HFF-Myc (cell line): ENCODE measurements at places on chromosomes 16 and 17.

- no peak for DNase-seq
Observed at GRCh38 chr16:53986793-53987192, 282.8 kb downstream of the FTO start.

GRCh38 chr17:78515480-78515879 is 61.7 kb downstream of the DNAH17 start:
- DNase-seq, result no peak

DNA sequence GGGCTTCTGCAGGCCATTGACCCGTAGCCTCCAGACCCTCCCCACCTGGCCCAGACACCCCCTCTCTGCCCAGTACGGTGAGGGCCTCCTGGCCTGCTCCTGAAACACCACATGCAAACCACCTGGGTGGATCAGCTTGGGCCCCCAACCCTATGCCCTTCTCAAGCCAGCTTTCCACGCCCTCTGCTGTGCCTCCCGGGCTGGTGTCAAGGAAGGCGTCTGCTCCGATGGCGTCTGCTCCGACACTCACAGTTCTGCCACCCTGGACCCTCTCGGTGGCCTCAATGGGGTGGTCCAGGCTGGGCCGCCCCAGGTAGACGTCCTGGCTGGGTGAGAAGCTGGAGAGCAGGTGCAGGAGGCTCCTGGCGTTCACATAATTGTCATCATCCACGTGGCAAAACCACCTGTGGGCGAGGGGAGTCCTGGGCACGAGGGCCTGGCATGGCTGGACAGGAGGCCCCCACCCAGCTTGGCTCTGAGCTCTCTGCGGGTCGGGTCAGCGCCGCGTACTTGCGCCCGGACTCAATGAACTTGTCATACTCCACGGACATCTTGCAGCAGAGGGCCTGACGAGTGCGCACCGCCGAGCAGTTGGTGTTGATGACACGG is 1.4 kb downstream of the RFNG start:
- no peak for DNase-seq

GRCh38 chr17:10041287-10041612 is 136.2 kb upstream of the RCVRN start:
- no peak for DNase-seq

- DNase-seq, result no peak
Observed at GRCh38 chr16:3173892-3174617, 13.9 kb upstream of the OR1F1 start.

GRCh38 chr16:47069841-47070584 is 73.7 kb downstream of the NETO2 start:
- DNase-seq, result no peak

- no peak for DNase-seq
Observed at GRCh38 chr16:49578435-49579024, 204.9 kb downstream of the C16orf78 start.

DNA sequence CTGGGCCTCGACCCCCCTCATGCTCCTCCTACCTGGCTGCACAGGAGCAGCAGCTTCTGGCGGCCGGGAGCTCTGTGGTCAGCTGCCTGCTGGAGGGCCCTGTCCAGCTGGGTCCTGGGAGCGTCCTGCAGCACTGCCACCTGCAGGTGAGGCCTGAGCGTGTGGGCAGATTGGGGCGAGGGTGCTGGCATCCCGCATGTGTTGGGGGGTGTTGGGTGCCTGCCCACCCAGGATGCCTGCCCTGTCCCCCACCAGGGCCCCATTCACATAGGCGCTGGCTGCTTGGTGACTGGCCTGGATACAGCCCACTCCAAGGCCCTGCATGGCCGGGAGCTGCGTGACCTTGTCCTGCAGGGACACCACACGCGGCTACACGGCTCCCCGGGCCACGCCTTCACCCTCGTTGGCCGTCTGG is 16.5 kb downstream of the FCSK start:
- no peak for DNase-seq

DNA sequence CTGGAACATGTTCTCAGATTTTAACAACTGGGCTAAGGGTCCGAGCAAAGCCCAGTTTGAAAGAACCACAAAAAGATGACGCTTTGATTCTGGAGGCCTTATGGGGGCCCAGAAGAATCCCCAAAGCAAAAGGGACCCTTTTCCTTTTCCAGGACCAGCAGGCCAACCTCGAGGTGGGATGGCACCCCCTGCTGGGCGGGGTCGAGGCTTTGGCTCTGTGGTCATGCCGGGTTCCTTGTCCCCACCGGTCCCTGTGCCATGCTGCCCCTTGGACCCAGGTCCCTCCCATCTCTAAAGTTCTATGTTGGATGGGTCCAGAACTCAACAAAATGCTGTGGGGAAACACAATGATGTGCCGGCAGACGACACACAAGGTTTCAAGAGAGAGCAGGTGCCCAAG is 30.9 kb downstream of the TMEM204 start:
- no peak for DNase-seq

- no peak for DNase-seq
Observed at GRCh38 chr17:2825253-2825970, 29.2 kb downstream of the RAP1GAP2 start.

DNA sequence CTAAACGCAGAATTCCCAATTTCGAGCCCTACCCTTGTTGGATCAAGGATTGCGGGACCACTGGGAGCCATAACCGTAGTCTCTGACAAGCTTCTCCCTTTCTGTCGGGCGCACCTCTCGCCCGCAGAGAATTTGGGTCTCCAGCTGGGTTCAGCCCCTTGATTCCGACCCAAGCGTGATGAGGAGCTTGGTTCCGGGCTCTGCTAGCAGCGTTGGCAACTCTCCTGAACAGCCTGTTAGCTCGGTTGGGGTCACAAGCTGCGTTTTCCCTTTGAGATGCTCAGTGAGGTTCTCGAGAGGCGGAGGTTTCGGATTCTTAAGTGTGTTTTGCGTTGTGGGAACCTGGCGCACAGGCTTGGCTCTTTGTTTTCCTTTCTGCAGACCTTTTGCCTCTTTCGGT is 655 bp downstream of the ATXN1L start:
- DNase-seq, result no peak

DNA sequence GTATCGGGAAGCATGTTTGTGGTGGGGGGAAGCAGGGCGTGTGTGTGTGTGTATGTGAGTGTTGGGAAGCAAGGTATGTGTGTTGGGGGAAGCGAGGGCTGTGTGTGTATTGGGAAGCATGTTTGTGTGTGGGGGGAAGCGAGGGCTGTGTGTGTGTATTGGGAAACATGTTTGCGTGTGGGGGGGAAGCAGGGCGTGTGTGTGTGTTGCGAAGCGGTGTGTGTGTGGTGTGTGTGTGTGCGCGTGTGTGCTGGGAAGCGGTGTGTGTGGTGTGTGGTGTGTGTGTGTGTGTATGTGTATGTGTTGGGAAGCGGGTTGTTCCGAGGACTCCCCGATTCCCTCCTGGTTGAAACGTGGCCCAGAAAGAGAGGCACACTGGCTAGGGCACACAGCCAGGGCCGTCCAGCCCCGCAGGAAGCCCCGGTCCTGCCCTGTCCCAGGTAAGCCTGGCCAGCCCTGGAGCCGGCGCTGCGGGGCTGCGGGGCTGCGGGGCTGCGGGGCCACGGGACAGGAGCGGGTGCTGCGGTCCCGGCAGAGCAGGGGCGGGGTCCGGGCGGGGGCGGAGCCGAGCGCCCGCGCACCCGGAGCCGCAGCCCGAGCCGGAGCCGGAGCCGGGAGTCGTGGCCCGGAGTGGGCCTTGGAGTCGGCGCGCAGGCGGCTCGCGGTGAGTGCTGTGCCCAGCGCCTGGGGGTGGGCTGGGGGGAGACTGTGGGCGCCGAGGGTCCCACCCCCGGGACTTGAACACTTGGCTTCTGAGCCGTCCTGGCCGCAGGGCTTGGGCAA is at the start of gene NOD2:
Gene NOD2 (plus strand): TSS at position 608 of the 783 bp plus-strand sequence. CDS start 5,890 bp downstream, outside the sequence.
- no peak for DNase-seq

DNA sequence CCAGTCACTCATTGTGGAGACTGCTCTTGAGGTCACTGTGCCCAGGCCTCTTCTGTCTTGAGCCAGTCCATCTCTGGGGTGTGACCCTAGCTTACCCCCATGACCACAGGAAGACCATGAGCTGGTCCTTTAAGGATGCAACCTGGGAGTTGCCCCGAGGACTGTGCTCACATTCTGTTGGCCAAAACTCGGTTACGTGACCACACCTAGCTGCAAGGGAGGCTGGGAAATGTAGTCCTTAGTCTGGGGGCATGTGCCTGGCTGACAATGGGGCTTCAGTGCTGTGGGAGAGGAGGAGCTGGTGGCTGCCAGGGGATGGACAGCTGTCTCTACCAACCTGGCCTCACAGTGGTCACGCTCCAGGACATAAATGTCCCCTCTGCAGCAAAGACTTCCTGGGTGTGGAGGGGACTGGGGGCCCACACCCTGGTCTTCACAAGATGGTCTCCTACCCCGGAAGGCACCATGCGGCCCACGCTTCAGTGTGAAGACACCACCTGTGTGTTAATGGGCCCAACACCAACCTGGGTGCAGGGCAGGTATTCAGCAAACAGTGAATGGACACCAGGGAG is 55.4 kb downstream of the JPH3 start:
- DNase-seq, result no peak

GRCh38 chr16:89297156-89297874 is 79.8 kb downstream of the ZNF778 start:
- no peak for DNase-seq
